ENCODE measurements at places on chromosomes 13 and 19.

- DNase-seq: no peak
These were observed 6.5 kb upstream of the CTXN1 start for GRCh38 chr19:7932276-7932929.

DNA sequence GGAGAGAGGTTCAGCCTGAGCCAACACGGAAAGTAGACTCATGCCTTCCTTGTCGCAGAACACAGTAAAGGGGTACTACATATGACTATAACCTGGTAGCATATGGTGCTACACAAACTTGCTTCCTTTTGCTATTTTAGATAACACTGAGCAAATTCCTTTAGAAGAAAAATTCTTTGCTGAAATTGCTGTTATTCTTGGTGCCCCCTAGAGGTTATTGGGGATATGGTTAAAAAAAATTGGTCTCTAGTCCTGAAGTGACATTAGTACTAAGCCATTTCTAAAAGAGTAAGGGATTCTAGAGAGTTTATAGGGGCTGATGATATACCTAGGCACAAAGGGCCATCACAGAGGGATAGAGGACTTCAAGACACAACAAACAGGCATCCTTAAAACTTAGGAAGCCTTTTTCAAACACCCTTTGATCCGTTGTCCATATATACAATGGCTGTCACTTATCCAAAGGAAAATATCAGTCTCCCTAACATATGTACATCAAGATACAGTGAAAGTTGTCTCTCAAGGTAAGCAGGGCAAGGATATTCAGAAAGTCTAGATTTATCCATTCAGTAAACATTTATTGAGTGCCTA is 13.9 kb upstream of the HS6ST3 start:
- no peak for DNase-seq

DNA sequence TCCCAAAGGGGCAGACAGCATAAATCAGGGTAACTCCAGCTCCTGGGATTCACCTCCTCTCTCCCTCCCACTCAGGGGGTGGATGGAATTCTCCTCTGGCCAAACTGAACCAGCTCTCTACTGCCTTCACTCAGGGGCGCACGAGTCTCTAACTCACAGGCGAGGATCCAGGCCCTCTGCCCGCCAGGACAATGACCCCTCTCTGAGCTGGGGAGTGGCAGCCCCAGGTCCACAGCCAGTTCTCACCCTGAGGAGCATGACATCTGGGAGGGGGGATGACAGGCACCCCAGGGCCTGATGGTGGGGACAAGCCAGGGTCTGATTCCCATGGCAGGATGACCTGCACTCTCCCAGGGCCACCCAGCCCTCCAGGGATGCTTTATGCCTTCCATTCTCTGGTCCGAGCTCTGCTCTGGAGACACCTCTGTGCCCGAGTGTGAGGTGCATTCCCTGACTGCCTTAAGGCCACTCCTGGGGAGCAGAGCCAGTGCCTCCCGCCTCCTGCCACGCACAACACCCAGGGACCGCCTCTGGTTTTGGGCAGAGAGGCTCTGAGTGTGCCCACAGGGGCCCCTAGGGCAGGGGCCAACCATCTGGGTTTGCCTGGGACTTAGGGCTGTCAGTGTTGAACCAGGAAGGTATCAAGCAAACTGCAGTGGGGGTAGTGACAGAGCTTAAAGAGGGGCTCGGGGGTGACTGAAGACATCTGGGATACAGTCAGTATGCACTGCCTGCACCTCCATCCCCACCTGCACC is 66.2 kb downstream of the GNG7 start:
- no peak for DNase-seq

GRCh38 chr13:19601749-19602725 is 31.4 kb upstream of the MPHOSPH8 start:
- DNase-seq: no peak

- DNase-seq: no peak
These were observed 38.3 kb downstream of the DNAJC15 start for GRCh38 chr13:43061496-43062280.

GRCh38 chr19:29812080-29812880 is 489 bp downstream of the CCNE1 start:
- no peak for DNase-seq

DNA sequence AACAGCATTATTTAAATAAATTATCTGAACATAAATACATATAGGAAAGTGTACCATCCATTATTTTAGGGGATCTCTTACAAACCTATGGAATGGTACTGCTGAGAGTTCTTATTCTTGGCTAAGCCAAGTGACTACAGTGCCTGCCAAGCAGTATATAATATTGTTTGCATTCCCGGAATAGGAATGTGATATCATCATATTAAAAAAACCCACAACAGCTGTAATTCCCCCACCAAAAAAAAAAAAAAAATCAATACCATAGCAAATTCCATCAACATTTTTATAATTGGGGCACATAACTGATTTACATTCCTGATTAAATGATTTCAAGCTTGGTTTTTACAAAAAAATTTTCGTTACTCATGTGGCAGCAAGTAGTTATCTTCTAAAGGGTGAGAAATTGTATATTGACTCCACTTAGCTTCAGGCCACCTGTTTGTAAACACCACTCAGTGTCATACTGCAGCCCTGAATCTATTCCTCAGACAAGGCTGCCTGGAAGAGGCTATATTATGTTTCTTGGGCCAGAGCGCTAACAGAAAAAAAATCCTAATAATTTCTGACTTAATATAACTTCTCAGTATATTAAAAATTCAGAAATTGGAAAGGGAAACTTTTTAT is 278.1 kb downstream of the DNAJC15 start:
- no peak for DNase-seq

DNA sequence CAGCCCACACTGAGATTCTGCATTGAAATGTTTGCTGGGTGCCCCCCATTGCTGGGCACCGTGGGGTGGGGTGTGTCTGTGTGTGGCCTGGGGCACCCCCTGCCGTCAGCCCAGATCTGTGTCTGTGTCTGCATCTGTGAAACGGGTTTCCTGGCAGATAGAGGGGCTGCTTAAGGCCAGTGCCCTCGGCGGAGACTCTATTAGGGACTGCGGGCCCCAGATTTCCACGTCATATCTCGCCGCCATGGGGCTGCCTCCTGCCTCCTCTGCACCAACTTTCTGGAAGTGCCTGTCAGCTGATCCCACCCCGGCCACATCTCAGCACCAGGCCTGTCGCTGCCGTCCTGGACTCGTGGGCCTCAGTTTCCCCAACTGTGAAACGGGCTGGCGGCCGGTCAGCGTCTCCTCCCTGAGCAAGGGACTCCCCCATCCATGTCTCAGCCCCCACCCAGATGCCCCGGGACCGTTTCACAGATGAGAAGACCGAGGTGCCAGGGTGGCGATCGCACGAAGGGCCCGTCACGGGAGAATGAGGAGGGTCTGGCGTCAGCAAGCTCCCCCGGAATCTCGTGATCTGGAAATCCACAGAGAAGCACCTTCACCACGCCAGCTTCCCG is 21.4 kb downstream of the ARID3A start:
- DNase-seq: no peak

- DNase-seq: no peak
These were observed 46.4 kb downstream of the N4BP2L1 start for GRCh38 chr13:32381539-32381938.

GRCh38 chr13:88840085-88840484 is 1168.9 kb downstream of the SLITRK5 start:
- DNase-seq: no peak

DNA sequence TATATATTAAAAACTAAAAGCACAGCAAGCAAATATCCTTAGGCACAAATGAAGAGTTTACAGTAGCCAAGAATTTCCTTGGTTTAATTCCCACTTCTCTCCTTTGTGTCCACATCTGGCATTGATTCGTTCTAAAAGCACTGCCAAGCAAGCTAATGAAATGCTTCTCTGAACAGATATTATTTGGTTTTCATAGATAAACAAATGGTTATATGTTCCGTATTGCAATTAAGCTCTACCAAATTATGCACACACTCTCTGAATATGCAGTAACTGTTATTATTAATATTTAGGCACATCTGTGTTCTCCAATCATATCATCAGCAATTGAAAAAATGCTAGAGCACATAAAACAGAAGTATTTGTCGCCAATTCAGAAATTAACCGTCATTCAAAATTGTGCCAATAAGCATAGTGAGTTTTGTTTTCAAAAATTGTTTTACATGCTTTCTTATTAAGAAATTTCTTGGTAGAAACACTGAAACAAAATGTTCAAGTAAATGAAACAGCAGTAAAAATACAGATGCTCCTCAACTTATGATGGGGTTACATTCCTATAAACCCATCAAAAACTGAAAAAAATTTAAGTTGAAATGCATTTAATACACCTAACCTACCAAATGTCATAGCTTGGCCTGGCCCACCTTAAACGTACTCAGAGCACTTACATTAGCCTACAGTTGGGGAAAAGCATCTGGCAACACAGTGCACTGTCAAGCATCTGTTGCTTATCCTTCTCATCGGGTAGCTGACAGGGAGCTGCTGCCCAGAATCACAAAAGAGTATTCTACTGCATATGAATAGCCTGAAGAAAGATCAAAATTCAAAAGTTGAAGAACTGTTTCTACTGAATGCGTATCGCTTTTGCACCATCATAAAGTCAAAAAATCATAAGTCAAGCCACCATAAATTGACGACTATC is 2134.7 kb downstream of the PCDH9 start:
- DNase-seq: no peak

DNA sequence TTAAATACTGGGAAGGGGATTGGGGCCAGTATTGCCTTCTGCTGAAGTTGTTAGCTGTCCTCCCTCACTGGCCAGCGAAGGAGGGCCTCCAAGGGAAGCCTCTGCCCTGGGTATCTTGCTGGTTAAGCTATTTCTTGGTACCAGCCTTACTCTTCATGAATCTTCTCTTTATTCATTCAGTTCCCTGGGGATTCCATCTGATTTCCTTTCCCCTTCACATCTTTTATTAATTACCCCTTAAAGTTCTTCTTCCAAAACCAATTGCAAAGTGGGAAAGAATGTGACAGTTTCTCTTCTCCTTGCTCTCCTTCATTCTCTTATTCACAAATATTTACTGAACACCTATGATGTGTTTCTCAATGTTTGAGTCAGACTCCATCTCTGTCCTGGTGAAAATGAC is 36.7 kb upstream of the STK24 start:
- no peak for DNase-seq

DNA sequence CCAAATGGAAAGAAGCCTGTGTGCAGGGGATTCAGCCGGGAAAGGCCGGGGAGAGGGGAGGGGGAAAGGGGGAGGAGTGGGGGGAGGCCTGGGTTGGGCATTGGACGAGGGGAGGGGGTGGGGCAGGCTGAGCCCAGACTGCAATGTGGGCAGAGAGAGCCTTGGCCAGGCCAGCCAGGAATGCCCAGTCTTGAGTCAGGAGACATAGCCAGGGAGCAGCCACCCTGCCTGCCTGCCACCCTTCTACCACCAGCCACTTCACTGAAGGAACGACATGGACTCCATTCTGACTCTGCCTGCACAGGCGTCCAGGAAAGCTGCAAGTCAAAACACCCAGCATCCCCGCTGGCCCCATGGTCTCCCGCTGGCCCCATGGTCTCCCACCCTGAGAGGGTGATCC is 498 bp downstream of the PROZ start:
- no peak for DNase-seq

DNA sequence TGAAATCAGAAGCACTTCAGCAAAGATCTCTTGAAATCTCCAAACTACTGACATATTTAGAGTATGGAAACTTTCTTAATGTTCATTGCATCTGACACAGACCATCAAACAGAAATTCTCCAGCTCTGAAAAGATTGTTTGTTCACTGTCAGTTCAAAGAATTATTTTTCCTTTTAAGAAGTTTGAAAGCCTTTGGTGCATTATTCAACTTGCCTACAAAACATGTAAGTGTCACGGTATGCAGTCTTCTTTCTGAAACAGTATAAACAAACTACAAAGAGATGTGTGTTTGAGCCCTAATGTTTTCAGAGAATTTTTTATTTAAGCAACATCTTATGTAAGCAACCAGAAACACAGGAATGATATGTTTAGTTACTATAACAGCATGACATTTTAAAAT is 125.4 kb downstream of the FGF14 start:
- no peak for DNase-seq

GRCh38 chr19:48724796-48725753 is 5.5 kb upstream of the MAMSTR start:
- DNase-seq: no peak

GRCh38 chr13:23458989-23459388 is 25.5 kb upstream of the SACS start:
- no peak for DNase-seq
